ENCODE measurements at places on chromosomes 7 and 10.

GRCh38 chr7:6193709-6194108 lies 78.7 kb downstream of the CYTH3 start:
- no peak for DNase-seq

DNA sequence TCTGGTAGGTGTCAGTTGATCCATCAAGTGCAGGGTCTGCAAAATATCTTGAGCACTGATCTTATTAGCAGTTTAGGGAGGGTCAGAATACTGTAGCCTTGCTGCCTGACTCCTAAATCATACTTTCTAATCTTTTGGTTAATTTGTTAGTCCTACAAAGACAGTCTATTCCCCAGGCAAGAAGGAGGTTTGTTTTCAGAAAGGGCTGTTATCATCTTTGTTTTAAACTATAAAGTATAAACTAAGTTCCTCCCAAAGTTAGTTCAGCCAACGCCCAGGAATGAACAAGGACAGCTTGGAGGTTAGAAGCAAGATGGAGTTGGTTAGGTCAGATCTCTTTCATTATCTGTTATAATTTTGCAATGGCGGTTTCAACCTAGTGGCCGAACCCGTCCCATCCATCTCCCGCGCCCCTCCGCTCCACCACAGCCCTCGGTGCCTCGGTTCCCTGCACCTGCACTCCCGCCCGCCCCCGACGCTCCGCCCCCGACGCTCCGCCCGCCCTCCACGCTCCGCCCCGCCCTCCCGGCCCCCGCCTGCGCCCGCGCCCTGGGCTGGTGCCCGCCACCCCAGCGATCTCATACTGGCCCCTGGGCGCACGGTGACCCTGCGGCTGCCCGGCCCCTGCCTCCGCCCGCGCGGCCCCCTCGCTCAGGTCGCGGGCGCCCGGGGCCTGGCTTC lies at the start of gene ADCK2:
ADCK2 (plus strand) TSS at position 564 of the 681 bp plus-strand sequence. CDS start 386 bp downstream, outside the sequence.
- DNase-seq: no peak

GRCh38 chr7:54622696-54623309 lies 80.6 kb downstream of the VSTM2A start:
- DNase-seq: no peak

GRCh38 chr10:5467207-5467535 lies 32.2 kb downstream of the CALML5 start:
- no peak for DNase-seq

- DNase-seq: peak; percentile 28
Measured at GRCh38 chr10:60942788-60943315, 1.1 kb downstream of the RHOBTB1 start.

DNA sequence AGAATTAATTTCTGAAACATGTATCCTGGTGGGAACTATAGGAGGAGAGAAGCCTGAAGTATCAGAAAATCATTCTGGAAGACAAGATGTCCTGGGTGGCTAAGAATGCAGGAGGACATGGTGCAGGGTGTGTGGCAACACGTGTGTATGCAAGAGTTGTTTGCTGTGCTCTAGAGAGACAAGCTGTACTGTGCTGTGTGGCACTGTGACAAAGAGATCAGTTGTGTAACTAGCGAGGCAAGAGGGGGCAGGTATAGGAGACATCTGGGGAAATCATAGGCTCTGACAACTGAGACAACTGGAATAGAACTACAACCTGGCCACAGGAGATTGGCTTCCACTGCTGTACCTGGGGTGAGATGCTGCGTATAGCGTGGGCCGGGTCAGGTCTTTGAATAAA lies 9.3 kb downstream of the ITGA8 start:
- no peak for DNase-seq

GRCh38 chr7:120307991-120308545 lies 35.1 kb downstream of the KCND2 start:
- no peak for DNase-seq

DNA sequence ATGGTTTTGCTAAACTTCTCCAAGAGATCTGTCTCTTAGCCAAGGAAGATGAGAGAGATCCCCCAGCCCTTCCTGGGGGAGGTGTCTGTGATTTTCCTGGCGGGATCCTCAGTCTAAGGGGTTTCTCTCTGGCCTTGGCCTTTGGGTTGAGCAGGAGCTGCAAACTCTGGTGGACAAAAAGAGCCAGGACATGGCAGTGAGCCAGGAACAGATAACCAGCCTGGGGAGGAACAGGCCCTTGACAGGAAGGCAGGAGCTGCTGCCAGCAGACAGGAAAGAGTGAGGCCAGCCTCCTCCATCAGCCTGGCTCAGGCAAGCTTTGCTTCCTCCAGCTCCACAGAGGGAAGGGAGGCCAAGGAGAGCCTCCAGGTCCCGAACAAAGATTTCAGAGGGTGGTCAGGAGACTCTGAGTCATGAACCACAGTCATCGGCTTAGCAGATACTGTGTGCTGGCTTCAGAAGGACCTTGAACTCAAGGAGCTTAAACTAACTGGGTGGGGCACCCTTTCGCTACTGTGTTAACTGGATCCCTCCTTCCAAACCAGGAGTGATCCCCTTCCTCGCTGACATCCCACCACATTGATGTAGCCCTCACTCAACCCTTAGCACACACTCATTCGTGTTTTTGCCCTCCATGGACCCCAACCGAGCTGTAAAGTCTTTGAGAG lies 34.7 kb downstream of the DDIT4 start:
- DNase-seq: peak; percentile 97

DNA sequence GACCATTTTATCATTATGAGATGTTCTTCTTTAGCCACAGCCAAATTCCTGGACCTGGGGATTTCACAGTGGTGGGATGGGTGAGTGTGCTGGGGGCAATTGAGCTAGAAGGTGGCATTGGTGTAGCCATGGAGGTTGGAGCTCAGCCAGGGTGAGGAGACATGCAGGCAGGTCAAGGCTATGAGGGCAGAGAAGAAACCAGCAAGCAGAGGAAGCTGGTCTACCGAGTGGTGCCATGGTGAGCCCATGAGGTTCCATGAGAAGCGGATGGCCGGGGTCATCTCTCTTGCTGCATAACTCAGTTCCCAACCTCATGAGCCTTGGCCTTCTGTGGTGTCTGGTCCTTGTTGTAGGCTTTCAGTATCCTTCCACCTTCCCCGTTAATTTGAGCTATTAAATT lies 91.4 kb downstream of the CARD11 start:
- no peak for DNase-seq

DNA sequence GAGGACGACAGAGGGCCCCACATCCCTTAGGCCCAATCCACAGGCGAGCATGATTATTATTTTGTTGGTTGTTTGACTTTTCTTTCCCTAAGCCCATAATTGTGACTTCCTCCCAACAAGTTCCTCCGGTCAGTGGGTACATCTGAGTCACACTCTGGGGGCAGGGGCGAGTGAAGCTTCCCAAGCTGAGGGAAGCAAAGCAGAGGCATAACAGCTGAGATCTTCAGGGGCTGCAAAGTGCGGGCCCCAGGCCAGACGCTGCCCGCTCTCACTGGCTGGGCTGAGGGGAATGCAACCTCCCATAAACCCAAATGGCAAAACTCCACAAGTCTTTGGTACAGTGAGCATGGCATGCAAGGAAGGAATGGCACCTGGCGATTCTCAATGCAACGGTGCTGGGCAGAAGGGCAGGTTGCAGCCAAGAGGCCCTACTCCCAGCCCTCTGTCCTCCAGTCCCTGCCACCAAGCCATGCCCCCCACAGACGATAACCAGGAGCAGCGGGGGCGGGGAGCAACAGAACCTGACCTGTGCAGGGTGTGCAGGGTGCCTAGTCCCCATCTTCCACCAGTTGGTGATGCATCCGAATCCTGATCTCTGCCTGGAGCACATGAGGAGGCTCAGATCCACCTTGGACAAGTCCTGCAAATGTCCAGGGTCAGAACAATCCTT lies 25.3 kb downstream of the TNS3 start:
- no peak for DNase-seq

GRCh38 chr7:44274623-44274975 lies 50.8 kb downstream of the CAMK2B start:
- no peak for DNase-seq

All from fibroblast of the aortic adventitia (primary cell).